ENCODE measurements at places on chromosomes 6 and 20. TPM values are rescaled to one million over a fixed set of nuclear protein-coding genes. Genes with fewer than 3 reads are reported as not detected.
A peak's percentile ranks its signal among the peaks of the same experiment; 100 is the strongest.

- peak; percentile 44 for DNase-seq
Measured at GRCh38 chr6:2891768-2892170, 11.3 kb downstream of the SERPINB9 start.

DNA sequence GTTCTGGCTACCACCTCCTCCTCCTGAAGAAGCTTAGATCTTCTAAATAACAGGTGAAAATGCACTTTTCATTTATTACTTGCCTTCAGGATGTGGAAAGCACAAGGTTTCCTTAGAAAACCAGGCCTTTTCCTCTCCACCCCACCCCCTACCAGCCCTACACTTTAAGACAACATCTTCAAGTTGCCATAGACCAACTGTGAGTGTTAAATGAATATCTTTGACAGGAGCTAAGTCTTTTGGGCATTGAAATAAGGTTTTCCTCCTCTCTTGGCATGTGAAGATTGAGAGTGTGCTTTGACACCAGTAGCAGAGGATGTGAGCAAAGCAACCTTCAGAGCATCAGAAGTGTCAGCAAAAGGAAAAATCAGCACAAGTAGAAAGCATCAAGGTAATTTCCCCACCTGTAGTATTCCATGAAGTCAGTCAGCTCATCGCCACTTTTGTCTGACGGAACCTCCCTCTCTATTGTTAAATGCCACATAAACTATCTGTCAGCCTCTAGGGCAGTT is 532.3 kb upstream of the MMS22L start:
- DNase-seq, result no peak

GRCh38 chr6:128241216-128241615 is 279.2 kb downstream of the PTPRK start:
- DNase-seq, result no peak

ADGB gene
- total RNA-seq, result not detected

GRCh38 chr6:51965222-51965801 is 122.1 kb downstream of the PKHD1 start:
- no peak for DNase-seq

- DNase-seq, result peak; percentile 70
Measured at GRCh38 chr6:5851261-5851757, 155.4 kb downstream of the NRN1 start.

- DNase-seq, result no peak
Measured at GRCh38 chr6:22884456-22884855, 315.1 kb downstream of the HDGFL1 start.

MEI4 gene
- total RNA-seq, result not detected

- no peak for DNase-seq
Measured at GRCh38 chr6:14873781-14874441, 372.0 kb upstream of the JARID2 start.

HNF4A gene
- total RNA-seq, result not detected

DNA sequence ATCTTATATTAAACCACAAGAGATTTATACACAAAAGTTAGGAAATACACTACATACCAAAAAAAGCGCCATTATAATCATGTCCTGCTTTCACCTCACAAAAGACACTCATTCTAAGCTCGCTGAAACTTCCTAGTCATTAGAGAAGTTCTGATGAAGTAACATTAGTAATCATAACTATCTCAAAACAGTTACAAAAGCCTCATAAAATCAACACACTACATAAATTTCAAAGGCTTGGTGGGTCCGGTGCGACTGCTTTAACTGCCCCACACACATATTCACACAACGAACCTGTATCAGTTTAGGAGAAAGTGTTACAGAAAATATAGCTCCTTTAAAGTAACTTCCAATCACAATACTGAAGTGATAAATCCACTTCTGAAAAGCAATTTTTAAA is 1.9 kb downstream of the PHIP start:
- no peak for DNase-seq

- peak; percentile 12 for DNase-seq
Measured at GRCh38 chr20:44495802-44496481, 20.3 kb downstream of the TTPAL start.

DNA sequence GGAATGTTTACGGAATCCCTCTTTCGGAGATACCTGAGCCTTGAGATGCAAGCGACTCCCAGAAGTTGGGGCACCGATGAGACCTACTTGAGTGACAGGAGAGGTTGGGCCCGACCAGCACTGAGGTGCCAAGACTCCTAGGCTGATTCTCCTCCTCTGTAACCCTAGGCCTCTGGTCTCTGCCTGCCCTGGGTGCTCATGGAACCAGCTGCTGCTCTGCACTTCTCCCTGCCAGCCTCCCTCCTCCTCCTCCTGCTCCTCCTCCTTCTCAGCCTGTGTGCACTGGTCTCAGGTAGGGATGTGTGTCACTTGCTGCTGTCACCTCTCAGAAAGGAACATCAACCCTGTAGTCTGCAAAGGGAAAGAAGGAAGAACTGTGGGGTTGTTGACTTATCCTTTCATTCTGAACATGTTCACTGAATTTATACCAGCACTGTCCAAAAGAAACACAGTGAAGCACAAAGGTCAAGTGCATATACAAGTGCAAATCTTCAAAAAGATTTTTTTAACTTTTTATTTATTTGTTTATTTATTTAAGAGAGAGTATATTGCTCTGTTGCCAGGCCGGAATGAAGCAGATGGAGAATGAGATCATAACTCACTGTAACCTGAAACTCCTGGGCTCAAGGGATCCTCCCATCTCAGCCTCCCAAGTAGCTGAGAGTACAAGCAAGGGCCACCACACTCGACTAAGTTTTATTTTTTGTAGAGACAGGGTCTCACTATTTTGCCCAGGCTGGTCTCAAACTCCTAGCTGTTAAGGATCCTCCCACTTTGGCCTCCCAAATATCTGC is 913 bp downstream of the BTN2A2 start:
- DNase-seq, result no peak
